ENCODE measurements at places on chromosomes 3 and 15.

GRCh38 chr15:45660231-45660979 is 25.6 kb downstream of the SQOR start:
- no peak for DNase-seq

- DNase-seq = no peak
Measured at GRCh38 chr3:177714945-177715344, 517.7 kb upstream of the TBL1XR1 start.

- DNase-seq = no peak
Measured at GRCh38 chr3:172339892-172340291, 108.4 kb downstream of the GHSR start.

DNA sequence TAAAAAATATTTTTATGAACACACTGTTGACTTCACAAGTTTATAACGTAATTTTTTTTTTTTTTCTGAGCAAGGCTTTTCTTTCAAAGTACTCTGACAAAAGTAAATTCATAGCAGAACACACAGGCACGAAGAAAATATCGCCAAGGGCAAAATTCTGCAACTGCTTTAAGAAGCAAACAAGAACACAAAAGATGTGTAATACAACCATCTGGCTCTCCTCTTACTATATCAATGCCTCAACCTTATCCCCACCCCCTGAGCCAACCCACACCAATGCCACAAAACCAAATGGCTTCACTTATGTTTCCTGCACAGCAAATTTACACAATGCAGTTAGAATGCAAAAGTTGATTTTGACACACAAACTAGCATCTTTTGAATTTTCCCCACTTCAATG is 274.2 kb downstream of the FOXP1 start:
- no peak for DNase-seq

GRCh38 chr15:91857772-91858171 is 4.3 kb downstream of the SLCO3A1 start:
- no peak for DNase-seq

DNA sequence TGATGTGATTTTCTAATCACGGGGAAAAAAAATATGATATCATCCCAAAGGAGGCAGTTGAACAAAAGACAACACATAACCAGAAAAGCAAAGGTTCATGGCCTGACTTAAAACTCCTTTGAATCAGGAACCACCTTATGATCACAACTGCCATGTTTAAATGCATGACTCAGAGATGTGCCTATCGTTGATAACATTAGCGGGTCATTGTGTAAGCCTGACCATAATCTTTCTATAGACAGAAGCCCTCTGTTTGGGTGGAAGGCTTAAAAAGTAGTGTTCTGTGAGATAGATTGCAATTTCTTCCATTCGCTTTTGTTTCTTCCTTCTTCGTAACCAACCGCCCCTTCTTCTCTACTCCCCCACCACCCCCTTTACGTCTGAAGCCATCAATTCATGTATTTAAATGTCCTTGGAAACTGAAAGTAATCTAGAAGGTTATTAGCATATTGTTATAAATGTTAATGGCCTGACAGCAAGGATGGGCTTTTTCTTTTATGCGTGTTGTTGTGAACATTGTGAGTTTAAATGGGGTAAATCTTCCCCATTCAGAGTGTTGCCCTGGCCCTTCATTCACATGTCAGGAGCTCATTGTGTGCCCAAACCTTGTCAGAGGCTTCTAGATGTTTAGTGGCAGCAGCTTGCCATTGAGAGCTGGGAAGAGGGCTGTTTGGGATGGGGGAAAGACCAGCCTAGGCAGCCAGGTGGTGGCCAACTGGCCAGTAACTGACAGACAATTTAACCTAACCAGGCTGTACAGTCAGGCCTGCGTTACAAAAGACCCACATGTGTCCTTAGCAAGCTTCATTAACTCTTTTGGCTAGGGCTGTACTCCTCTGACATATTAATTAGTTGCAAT is 64.5 kb downstream of the EPHA3 start:
- DNase-seq = no peak

- DNase-seq = no peak
Measured at GRCh38 chr3:127180859-127181258, 12.1 kb upstream of the PRR23E start.

GRCh38 chr3:130941793-130942192 is 47.9 kb downstream of the ATP2C1 start:
- DNase-seq = no peak
